GM10248 (cell line): ENCODE measurements at places on chromosomes 12 and 14.
A peak's percentile ranks its signal among the peaks of the same experiment; 100 is the strongest.

- DNase-seq: no peak
Observed at GRCh38 chr12:71046215-71046614, 111.6 kb downstream of the TSPAN8 start.

DNA sequence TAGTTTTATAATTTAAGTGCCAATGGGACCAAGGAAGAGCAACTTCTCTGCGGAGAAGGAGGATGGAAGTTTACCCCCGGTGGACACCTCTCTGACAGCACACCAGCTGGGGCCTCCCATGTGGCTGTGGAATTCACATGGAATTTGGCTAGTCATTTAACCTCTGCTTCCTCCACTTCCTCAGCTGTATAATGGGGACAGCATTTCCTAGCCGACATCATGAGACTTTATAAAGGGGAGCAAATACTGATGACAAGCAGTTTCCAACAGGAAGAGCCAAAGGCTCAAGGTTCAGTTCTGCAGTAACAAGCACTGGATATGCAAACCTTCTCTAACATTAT is 7.5 kb downstream of the DUSP6 start:
- DNase-seq: no peak

DNA sequence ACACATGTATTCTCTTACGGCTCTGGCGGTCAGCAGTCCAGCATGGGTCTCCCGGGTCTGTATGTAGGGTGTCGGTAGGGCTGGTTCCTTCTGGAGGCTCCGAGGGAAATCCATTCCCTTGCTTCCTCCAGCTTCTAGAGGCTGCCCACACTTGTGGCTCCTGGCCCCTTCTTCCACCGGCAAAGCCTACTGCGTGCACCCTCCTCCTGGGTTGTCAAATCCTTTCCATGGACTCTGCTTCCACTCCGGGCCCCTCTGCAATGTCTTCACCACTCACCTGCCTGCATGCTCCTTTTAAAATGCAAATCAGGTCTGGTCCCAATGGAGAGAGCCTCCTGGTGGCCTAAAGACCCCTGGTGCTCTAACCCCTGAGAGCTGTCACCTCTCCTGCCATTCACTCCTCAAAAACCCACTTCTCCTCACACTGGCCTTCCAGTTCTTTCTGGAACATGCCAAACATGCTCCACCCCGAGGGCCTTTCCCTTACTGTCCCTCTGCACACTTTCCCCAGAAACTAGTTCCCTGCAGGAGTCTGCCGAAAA is 108.5 kb downstream of the DICER1 start:
- DNase-seq: no peak

DNA sequence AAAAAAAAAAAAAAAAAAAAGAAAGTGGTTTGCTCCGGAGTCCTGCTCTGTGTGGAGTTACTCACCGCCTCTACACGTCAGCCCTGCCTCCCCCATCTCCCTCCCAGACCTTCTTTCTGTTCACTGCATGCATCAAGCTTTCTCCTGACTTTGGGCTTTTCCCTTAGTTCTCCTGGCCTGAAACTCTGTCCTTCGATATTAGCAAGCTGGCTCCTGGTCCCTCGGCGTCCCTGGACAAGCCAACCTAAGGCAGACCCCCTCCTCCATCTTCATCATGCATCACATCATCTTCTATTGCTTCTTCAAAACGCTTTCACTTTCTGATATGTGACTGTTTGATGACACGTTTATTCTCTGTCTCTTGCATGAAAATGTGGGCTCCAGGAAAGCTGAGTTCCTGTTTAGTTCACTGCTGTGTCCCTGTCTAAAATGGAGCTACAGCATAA is 40.6 kb downstream of the SLC15A4 start:
- peak; percentile 62 for DNase-seq

DNA sequence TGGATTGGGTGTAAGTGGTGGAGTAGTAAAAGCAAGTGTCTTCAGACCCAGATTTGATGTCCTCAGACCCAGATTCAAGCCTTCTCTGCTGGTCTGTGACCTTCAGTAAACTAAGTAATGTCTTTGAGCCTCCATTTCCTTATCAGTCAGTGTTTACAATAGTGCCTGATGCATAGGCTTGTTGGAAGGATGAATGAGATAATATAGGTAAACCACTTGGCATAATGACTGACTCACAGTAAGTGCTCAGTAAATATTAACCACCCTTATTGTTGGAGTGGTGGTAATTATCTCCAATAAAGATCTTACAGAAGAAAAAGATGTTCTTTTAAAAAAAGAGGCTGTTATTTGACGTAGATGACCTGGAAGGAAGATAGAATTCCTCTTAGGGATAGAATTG is 86.2 kb downstream of the IGF1 start:
- no peak for DNase-seq

DNA sequence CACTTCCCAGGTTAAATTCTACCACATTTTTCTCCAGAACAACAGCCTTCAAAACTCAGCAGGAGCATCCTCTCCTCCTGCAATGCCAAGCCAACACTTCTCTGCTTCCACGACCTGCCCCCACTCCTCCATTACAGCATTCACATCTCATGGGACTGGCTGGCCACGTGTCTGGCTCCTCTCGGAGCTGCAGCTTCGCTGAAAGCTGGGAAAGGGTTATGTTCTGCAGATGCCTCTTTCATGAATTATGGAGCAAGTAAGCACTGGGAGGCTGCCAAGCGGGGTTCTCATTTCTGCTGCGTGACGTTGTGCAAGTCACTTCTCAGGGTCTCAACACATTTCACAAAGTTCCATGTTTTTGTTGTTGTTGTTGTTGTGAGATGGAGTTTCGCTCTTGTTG is 142.2 kb upstream of the RFLNA start:
- DNase-seq: no peak
